ENCODE measurements at places on chromosomes 3 and 15.

GRCh38 chr3:186519021-186519658 is 25.0 kb downstream of the CRYGS start:
- DNase-seq = peak; percentile 14

- no peak for DNase-seq
Measured at GRCh38 chr3:177491296-177492032, 294.2 kb upstream of the TBL1XR1 start.

- DNase-seq = no peak
Measured at GRCh38 chr3:37372669-37373068, 198.3 kb upstream of the LRRFIP2 start.

- DNase-seq = no peak
Measured at GRCh38 chr3:14853271-14853951, 34.6 kb downstream of the FGD5 start.

- DNase-seq = no peak
Measured at GRCh38 chr15:71109905-71110304, 5.4 kb upstream of the THSD4 start.

DNA sequence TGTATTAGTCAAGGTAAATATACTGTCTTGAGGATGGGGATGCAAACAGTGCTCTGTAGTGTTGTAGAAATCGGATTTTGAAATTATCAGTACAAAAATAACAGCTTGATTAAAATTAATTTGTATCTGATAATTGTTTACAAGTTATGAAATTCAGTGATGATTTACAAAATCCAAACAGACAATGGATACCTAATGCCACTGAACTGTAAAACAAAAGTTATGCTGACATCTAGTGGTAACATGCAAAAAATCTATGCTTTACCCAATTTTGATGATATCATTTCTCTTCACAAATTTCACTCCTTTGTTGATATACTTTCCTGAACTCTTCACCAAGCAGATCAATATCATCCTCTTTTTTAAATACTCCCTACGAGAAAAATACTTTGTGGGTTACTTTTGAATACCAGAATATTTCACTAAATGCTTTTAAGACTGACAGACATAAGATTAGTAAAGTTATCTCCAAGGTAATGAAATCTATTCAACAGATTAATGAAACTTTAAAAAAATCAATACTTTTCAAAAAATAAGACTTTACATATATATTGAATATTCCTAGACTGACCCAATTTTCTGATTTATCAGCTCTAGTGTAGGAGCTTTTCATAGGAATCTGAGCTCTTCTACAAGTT is 36.0 kb downstream of the MNS1 start:
- no peak for DNase-seq

DNA sequence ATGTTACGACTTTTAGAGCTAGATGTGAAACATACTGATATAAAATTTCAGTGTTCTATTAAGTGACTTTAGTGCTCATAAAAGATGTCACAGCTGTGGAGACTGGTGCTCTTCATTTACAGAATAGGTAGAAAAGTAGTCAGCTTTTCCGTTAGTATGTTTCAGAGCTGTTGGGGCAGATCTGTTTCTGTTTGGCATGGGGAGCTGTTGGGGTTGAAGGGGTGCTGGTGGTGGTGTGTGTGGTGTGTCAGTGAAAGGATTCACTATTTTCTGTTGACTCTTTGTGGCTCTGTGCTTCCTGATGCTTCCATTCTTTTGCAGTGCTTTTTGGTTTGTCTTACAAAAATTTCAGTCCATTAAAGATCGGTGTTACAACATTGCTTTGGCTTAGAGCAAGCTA is 3.2 kb downstream of the UBE2E2 start:
- DNase-seq = no peak

- no peak for DNase-seq
Measured at GRCh38 chr3:73280746-73281145, 219.3 kb downstream of the EBLN2 start.

- no peak for DNase-seq
Measured at GRCh38 chr3:175914785-175915184, 1055.7 kb downstream of the NAALADL2 start.

DNA sequence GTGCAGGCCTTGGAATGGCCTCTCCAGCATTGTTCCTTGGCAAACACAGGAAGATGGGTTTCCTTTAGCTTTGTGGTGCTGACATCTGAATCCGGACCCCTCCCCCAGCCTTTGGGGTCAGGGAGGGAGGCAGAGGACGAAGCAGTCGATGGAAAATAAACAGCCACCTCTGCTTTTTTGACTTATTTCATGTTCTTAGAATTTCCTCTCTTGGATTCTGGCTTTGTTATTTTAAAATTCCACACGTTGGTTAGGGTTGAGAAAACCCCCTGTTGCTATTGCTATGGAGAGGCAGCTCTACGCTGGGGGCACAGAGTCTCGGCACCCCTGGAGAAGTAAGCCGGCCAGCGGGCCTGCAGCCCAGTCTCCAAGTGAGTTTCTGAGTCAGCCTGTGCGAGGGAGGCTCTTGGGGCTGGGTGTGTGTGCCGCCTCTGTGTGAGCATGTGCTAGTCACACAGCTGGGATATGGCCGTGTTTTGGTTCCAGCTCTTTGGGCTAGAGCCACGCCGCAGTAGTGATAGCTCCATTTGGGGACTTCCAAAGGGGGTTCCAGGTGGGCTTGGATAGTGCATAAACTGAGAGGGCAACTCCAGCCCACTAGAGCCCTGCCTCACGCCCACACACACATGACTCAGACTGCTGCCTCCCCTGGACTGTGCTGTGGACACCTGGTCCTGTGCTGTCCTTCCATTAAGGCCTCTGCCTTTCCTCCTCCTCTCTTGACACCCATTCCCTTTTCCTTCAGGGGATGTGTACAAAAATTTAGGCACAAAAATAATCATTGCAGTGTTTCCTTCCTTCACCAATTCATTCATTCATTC is 58.8 kb downstream of the AMOTL2 start:
- no peak for DNase-seq

DNA sequence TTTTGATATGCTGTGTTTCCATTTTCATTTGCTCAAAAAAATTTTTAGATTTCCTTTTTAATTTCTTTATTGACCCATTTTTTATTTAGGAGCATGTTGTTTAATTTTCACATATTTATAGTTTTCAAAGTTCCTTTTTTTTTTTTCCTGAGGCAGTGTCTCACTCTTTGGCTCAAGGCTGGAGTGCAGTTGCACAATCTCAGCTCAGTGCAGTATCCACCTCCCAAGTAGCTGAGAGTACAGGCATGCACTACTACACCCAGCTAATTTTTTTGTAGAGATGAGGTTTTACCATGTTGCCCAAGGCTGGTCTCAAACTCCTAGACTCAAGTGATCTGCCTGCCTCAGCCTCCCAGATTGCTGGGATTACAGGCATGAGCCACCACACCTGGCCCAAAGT is 36.2 kb downstream of the PFN2 start:
- no peak for DNase-seq

DNA sequence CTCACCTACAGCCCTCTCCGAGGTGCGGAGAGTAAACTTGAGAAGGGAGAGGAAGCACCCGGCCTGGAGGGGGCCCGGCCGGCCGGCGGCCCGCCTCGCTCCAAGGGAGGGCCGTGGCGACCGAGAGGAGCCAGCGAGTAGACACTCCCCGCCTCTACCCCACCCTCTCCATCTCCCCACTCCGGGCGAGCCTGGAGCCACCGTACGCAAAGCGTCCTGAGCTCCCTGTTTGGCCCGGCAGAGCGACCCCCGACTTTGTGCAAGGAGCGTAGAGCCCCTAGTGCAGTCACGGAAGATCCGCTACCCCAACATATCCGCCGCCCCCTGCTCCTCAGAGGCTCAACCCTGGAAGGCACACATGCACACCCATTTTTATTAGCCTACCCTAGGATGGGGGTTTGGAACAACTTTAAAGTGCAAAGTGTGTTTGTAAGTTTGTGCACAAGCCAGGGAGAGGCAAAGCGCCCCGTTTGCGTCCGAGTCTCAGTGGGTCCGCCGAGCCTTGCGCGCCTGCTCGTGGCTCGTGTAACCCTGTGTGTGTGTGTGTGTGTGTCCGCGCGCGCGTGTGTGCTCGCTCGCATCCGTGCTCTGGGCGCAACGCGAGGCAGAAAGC is 508 bp upstream of the SMAD6 start:
- DNase-seq = peak; percentile 8

- DNase-seq = no peak
Measured at GRCh38 chr15:100275641-100276040, 66.1 kb downstream of the ADAMTS17 start.

DNA sequence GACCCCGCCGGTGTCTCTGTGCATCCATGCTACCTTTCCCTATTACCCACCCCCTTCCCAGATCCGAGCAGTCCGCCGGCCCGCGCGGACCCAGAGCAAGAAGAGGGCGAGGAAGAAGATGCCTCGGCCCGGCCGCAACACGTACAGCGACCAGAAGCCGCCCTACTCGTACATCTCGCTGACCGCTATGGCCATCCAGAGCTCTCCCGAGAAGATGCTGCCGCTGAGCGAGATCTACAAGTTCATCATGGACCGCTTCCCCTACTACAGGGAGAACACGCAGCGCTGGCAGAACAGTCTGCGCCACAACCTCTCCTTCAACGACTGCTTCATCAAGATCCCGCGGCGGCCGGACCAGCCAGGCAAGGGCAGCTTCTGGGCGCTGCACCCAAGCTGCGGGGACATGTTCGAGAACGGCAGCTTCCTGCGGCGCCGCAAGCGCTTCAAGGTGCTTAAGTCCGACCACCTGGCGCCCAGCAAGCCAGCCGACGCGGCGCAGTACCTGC is 788 bp downstream of the FOXB1 start:
- no peak for DNase-seq

DNA sequence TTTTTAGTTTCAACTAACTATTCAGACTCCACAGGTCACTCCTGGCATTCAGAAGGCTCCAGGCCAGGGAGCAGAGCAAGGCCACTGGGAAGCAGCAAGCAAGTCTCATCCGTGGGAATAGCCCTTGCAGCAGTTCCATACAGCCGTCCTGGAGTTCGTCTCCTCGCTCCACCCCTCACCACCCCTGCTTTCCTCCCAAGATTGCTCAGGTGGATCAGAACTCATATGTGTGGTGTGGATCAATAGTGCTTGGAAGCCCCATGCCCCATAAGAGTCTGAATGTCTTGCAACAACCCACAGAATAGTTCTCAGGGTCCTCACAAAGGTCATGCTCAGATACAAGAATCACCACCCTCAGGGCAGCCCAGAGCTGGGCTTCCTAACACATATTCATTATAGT is 44.5 kb downstream of the SUSD5 start:
- DNase-seq = no peak

DNA sequence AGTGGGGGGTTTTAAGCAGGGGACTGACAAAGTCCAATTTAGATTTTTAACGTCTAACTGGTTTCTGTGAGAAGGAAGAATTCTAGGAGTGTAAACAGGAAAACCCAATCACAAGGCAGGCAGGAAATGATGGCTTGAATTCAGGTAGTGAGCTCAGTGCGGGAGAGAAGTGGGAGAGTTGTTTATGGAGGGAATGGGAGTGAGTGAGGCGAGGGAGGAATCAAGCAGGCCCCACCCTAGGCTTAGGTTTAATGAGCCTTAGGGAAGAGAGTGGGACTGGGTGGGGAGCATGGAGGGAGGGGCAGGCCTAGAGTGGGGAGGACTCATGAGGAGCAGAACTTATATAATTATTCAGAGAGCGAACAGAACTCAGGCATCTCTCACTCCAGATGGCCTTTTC is 17.9 kb downstream of the VIPR1 start:
- DNase-seq = no peak

DNA sequence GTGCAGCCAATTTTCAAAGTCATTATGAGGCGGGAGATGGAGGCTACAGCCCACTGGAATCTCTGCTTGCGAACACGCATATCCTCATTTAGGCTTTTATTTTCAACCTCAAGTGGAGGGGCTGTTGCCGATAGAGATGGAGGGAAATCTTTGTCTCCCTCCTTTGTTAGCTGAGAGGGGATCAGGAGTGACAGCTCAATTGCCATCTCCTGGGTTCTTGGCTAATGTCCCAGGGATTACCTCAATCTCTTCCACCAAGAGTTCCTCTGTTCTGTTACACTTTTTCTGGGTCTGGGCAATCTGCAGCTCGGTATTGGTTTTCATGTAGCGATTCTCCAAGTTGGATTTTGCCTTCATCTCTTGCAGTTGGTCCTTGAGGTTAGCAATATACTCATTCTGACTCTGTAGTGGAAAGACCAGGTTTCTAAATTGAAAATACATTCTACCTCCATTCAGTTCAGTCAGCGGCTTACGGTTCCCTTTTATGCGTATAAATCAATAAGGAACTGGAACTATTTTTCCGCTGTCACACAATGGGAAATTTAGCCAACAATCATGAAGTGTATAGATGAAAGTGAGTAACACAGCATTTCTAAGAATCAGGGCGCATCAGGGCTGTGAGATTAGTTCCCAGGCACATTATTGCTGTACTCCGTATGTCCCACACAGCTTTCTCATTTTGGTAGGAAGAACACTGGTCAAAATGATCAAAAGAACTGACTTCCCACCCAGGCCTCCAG is 36.2 kb upstream of the RPL35A start:
- DNase-seq = no peak

DNA sequence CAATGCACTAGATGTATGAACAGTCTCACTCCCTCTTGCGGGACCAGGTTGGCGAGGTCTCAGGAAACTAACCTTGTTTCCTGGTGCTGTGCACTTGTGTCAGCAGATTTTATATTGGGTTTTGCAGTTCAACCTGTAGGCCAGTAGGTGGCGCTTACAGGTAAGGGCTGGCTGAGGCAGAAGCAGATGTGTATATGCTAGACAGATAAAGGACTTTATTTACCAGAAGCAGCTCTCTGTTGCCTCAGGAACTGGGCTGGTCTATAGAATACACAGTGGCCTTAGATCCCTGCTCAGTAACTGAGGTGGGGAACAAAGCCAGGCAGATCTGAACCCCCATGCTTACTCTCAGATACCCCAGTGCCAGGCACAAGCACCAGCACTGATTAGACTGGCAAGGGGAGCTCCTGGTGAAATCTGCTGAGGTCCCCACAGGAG is 296.8 kb downstream of the DOCK3 start:
- DNase-seq = peak; percentile 24

DNA sequence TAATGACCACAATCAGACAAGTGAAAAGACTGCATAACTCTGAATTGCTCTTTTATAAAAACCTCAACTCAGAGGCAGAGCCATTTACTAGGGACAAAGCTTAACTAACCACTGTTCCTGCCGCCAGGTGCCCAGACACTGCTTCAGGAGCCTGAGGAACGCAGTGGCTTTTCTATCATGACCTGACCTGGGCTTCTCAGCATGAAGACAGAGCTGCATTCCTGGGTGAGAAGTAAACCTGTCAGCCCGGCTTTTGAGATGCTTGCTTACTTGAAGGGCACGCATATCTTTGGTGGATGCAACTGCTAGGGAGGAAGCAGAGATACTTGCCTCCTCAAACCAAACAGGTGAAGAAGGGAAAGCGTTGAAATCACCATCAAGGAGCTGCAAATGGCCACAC is 7.9 kb downstream of the LRRC31 start:
- DNase-seq = no peak
